ENCODE measurements at places on chromosomes 4 and X. TPM values are rescaled to one million over a fixed set of nuclear protein-coding genes. Genes with fewer than 3 reads are reported as not detected.

TTC29 gene
- total RNA-seq, result not detected

DNA sequence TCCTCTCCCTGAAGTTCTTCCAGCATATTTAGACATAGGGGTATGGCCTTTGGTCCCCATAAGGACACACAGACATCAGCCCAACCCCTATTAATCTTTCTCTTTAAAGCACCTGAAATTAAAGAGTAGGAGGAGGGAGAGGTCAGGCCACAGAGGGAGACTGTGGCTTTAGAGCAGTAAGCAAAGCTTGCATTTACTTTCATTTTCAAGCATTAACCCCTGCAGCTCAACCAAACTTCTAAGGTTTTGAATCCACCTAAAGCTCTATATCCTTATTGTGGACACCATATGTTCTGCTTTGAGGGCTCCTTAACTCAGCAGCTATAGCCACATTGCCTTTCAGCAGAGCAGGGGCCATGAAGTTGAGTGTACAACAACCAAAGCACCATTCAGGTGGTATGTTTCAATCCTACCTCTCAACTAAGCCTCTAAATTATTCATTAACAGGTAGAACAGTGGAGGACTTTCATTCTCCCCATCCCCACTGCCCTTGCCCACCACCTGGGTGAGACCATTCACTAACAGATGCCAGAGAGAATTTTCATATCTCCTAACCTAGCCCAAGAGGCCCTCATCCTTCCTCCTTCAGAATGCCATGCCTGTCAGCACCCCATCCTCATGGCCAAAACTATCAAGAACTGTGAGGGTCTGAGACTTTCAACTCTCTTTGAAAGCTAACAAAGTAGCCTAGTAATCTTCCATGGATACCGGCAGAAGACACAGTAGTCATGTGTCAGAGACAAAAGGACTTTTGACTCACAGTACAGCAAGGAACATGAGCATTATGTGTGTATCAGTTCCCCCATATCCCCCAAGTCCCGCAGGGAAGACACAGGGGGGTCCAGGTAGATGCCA is 20.8 kb downstream of the LIN54 start:
- H3K4me3 ChIP-seq, result no peak overlapping the region
- H3K27ac ChIP-seq, result no peak overlapping the region
- H3K4me1 ChIP-seq, result peaks cover 10% of the 10 kb centered on the region
- no peaks in the 10 kb centered on the region for H3K36me3 ChIP-seq
- no peaks in the 10 kb centered on the region for H3K27me3 ChIP-seq

GRCh38 chr4:3708103-3708510 is 58.1 kb upstream of the ADRA2C start:
- H3K27ac ChIP-seq, result no peak overlapping the region
- H3K36me3 ChIP-seq, result no peaks in the 10 kb centered on the region
- peak; percentile 14 for ATAC-seq
- H3K27me3 ChIP-seq, result peaks cover 84% of the 10 kb centered on the region
- H3K4me3 ChIP-seq, result no peak overlapping the region

- H3K27ac ChIP-seq, result no peak overlapping the region
- H3K4me1 ChIP-seq, result no peaks in the 10 kb centered on the region
- H3K36me3 ChIP-seq, result no peaks in the 10 kb centered on the region
- no peak for ATAC-seq
Measured at GRCh38 chr4:175651756-175652310, 160.2 kb downstream of the GPM6A start.

DNA sequence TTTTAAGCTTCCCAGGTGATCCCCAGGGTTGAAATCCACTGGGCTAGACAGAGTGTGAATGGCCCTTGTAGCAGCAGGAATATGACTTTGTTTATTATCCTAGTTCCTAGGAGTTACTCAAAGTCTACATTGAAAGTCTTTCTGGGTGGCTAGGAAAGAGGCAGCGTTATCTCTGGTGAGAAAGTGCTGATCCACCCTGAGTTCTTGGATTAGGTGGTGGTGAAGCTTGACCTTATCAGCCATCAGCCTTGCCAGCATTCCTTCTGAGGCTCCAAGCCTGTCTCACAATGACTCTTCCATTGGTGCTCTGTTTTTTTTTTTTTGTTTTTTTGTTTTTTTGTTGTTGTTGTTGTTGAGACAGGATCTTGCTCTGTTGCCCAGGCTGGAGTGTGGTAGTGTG is 83.1 kb upstream of the CLCN4 start:
- no peak for ATAC-seq
- no peak overlapping the region for H3K4me3 ChIP-seq
- no peak overlapping the region for H3K27ac ChIP-seq
- H3K4me1 ChIP-seq, result peaks cover 16% of the 10 kb centered on the region

DNA sequence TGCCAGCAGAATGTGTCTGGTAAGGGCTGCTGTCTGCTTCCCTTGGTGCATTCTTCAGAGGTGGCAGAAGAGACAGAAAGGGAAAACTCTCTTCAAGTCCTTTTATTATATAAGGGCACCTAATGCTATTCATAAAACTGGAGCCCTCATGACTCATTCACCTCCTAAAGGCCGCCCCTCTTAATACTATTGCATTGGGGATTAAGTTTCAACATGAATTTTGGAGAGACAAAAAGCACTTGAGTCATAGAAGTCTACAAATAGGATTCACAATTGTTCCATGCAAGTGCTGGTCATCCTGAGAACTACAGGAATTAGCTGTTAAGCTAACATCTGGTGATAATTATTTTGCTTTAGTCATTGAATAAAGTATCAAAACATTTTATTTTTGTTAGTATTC is 349.5 kb downstream of the HS3ST1 start:
- H3K27ac ChIP-seq, result no peak overlapping the region
- H3K4me1 ChIP-seq, result no peaks in the 10 kb centered on the region
- H3K36me3 ChIP-seq, result no peaks in the 10 kb centered on the region
- H3K27me3 ChIP-seq, result no peaks in the 10 kb centered on the region
